ENCODE measurements at places on chromosomes 12 and 14.

GRCh38 chr12:15222219-15222618, 1.0 kb upstream of the RERG start:
- DNase-seq, result no peak

DNA sequence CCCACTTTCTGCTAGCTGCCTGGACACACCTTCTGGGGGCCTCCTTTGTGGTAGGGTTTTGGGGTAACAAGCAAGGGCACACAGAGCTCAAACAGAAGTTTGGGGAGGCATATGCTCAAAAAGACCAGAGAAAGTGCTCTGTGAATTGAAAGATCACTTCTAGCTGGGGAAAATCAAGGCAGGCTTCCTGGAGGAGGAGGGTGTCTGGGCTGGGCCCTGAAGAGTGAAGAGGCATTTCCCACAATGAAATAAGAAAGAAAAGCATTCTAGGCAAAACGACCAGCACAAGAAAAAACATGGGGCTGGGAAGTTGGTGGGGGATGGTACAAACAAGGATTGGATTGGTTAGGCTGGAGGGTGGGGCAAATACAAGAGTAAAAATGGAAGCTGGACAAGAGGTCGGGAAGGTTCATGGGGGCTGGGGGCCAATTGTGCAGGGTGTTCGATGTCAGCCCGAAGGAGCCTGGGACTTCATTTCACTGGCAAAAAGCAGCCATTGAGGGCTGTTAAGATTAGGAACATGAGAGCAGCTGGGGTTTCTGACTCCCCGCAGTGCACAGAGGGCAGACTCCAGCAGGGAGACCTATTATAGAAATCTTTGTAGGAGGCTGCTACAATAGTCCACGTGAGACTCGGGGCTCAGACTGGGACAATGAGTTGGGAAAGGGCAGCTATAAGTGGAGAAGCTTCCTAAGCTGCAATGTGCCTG, 51.5 kb upstream of the CMKLR1 start:
- no peak for DNase-seq

DNA sequence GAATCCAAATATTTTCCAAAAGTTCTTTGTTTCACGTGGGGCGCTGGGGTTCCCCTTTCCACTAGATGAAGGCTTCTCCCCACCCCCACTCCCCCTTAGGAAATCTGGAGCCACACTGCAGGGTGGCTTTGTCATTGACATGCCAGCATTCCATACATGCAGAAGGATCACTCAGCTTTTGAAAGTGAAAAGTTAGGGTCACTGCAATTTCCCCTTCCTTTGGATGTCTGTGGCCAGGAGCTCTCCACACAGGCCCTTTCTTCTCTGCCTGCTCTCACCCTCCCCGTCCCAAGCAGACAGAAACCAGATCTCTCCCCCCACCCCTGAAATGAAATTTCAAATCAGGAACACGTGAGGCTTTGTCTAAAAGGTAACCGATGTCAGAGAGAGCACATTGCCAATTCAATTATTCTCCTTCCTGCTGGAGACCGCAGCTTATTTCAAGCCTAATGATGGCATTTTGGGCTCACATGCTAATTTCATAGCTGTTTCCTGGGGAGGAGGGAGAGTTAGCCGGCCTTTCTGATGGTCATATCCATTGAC, 153.9 kb upstream of the RFLNA start:
- DNase-seq, result no peak

GRCh38 chr12:19244312-19244711, 114.8 kb downstream of the PLEKHA5 start:
- DNase-seq, result no peak

- no peak for DNase-seq
These were observed 190.3 kb downstream of the KLHL28 start for GRCh38 chr14:44771496-44771895.

GRCh38 chr12:102990419-102990818, 32.9 kb downstream of the ASCL1 start:
- DNase-seq, result no peak

GRCh38 chr12:60201891-60202290, 606.1 kb downstream of the SLC16A7 start:
- no peak for DNase-seq

- DNase-seq, result no peak
These were observed 38.0 kb downstream of the CCDC85C start for GRCh38 chr14:99566009-99566389.

GRCh38 chr14:86626530-86626929, 1096.6 kb downstream of the FLRT2 start:
- DNase-seq, result no peak

- no peak for DNase-seq
These were observed 1.5 kb downstream of the KLC1 start for GRCh38 chr14:103630364-103631108.

- peak; percentile 6 for DNase-seq
These were observed 73.0 kb downstream of the LGMN start for GRCh38 chr14:92675421-92675820.

GRCh38 chr12:74794522-74794921, 256.9 kb downstream of the ATXN7L3B start:
- DNase-seq, result no peak

GRCh38 chr12:71276541-71276940, 118.7 kb upstream of the TSPAN8 start:
- DNase-seq, result no peak

- peak; percentile 16 for DNase-seq
These were observed 1.1 kb downstream of the NUMB start for GRCh38 chr14:73457041-73457923.

GRCh38 chr14:62800577-62800976, 244.7 kb downstream of the KCNH5 start:
- no peak for DNase-seq

- DNase-seq, result no peak
These were observed 171.8 kb downstream of the FLRT2 start for GRCh38 chr14:85701763-85702162.

DNA sequence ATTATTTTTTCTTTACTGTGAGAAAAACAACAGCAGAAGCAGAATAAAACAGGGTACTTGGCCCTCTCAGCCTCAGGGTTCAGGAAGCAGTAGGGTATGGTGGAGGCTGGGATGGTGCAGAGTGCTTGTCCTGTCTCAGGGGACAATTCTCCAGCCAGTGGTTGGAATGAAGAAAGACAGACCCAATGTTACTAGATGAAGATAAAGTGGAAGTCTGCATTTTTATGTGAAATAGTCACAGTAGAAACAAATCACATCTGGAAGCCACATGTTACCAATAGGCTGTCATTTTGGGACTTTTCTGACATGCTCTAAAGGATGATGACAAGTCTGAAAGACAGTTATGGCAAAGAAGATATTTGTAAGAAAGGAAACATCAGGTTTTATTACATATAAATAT, 32.3 kb downstream of the PROX2 start:
- no peak for DNase-seq

GRCh38 chr14:77024171-77024691, 4.3 kb downstream of the IRF2BPL start:
- DNase-seq, result peak; percentile 61

DNA sequence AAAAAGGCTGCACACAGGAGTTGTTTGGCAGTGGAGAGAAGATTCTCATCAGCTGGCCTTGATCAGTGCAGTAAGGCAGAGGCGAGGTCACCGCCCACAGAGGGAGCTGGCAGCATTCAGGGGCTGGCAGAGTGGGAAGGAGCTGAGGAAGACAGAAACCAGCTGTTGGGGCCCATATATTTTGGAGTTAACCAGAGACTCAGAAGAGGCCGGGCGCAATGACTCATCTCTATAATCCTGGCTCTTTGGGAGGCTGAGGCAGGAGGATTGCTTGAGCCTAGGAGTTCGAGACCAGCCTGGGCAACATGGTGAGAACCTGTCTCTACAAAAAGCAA, 17.7 kb downstream of the SMCO2 start:
- DNase-seq, result no peak

- no peak for DNase-seq
These were observed 225.3 kb downstream of the KCNH5 start for GRCh38 chr14:62819931-62820330.

DNA sequence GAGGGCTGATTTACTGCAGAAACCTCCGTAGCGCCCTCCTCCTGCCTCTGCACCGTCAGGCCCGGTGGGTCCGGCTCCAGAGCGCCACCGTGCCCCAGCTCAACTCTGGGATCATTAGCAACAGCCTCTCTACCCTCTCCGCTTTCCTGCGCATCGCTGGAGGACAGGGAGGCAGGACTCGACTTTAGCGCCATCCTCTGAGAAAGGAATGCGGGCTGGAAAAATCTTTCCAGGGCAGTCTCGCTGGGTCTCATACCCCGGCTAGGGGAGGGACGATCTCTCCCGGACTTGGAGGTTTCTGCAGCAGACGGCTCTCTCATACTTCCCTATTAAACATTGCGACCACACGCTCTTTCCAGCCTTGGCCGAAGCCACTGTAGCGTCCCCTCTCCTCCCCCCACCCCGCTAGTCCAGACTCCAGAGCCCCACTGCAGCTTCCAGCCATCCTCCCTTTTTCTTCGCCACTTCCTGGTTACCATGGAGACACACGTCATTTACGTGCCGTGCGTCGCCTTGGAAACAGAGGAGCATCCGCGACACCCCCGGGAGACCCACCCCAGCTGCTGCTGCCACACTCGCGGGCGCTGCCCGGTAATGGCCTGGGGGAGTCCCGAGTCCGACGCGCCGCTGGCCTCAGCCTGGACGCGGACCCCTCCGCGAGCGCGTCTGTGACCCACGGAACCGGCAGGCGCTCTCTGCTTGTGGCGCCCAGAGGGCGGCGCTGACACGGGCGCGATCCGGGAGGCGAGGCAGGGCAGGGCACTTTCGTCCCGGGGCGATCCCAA, at the start of gene CCDC184:
TSS of gene CCDC184 (plus strand) at position 554 of the 785 bp plus-strand sequence. CDS start 479 bp downstream, outside the sequence.
- peak; percentile 72 for DNase-seq

GRCh38 chr14:99122521-99123125, 149.4 kb downstream of the BCL11B start:
- no peak for DNase-seq

DNA sequence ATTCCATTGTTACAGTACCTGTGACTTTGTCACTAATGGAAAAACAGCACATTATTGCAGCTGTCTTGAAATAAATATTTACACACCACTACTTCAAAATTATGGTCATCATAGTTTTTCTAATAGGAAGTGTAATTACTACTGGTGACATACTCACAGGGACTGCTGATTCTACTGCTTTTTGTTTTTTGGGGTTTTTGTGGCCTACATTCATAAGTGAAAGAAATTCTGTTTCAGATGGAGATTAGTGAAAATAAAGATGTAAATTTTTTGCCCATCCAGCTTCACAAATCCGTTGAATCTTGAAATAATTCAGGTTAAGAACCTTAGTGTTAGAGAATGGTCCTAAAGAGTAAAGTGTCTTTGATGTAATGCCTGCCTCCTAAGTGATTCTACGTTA, 17.5 kb downstream of the KNTC1 start:
- no peak for DNase-seq

- no peak for DNase-seq
These were observed 295.6 kb downstream of the PCNX1 start for GRCh38 chr14:71202881-71203280.

GRCh38 chr12:95663525-95663924, 112.2 kb upstream of the USP44 start:
- no peak for DNase-seq

DNA sequence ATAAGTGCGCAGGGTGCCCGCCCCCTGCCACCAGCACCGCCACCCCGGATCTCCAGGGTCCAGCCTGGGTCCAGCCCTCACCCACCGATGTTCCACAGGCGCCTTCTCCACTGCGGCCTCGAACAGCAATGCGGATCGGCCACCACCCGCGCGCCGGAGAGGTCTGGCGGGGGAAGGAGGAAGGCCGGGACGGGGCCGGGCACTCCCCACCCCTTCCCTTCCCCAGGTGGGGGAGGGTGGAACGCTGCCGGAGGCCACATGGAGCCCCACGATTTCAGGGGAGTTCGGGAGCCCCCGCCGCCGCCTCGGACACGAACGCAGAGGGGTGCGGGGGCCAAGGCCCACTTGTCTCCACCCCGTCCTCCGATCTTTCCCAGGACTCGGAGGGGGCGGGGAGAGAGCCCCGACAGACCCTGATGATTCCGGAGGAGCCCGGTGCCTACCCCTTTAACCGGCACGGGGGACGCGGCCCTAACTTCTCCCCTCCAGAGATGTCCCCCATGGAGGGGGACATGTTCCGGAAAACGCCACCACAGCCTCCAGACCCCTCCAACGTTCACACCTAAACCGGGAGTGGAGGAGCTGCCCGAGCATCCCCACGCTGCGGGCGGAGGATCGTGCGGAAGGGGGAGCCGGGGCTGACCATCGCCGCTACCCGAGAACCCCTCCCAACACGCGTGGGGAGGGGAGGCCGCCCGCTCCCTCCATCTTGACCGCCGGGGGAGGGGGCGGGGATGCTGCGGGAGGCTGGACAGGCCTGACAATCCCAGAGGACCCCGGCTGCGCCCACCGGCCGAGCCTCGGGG, 1.1 kb downstream of the ATXN2 start:
- DNase-seq, result peak; percentile 31

DNA sequence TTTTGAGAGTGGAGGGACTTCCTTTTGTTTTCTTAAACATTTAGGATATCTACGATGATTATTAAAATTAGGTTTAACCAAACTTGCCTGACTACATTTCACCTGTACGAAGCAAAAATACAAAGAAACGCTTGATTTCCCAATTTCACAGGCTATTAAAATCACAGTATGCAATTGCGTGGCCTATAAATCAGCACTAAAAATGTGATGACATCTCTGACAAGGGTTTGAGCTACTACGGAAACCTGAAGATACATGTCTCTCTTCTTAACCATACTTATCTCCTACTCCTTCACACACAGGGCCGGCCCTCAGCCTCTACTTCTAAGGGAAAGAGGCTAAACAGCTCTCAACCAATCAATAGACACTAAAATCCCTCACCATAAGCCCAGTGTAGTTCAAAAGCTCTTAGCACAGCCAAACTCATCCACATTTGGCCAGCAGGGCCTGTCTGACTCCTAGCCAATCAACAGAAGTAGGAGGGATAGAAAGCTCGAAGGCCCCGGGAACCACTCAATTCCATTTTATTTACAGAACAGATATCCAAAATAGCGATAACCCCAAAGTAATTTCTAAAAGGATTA, 137.3 kb downstream of the FOXN3 start:
- no peak for DNase-seq
